ENCODE measurements at places on chromosomes 6 and 20.

- no peak for DNase-seq
Observed at GRCh38 chr6:54981276-54981609, 134.7 kb downstream of the FAM83B start.

- DNase-seq: peak; percentile 6
Observed at GRCh38 chr6:111661541-111662061, 55.9 kb upstream of the TRAF3IP2 start.

DNA sequence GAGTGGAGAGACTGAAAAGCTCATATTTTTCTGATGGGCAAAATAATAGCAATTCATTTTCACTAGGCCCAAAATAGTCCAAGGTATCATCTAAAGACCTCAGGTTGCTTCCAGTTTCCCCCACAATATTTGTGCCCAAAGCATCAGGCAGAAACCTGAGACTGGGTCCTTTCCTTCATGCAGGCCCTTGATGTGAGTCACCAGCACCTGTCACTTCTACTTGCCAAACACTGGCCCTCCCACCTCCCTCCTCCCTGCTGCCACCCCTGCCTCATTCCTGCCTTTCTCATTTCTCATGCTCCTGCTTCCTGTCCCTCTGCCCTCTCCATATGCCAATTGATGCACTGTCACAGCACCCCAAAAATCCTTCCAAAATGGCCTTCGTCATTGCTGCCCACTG lies 230.4 kb upstream of the CST7 start:
- DNase-seq: no peak

- DNase-seq: peak; percentile 75
Observed at GRCh38 chr20:47854687-47855212, 69.5 kb upstream of the SULF2 start.

DNA sequence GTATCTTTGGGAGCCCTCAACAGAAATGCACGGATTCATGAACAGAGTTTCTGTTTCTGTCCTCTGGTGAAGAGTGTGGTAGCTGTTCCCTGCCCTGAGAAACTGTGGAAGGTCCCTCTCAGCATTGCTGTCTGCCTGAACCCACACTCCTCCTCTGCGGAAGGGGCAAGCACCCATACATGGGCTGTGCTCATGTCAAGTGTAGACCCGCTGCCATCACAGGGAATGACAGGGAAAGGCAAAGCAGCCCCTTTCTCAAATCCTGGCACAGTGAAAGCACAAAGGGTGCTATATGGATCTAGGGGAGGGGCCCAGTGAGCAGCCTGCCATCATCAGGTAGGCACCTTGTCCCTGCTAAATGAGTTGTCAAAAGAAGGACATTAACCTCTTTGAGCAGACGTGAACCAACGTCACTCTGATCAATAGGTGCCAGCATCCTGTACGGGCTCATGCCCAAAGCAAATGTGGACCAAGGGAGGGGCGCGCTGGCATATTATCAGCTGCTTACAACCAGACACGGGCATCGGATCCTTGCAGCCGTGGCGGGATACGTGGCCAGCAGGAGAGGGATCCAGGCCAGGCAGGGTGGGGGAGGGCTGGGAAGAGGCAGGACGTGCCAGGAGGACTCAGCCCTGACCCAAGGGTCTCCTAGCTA lies 231.2 kb upstream of the PMEPA1 start:
- no peak for DNase-seq

- no peak for DNase-seq
Observed at GRCh38 chr20:49556621-49557020, 11.3 kb downstream of the PTGIS start.

GRCh38 chr20:64256282-64256935 lies 861 bp downstream of the PCMTD2 start:
- no peak for DNase-seq

DNA sequence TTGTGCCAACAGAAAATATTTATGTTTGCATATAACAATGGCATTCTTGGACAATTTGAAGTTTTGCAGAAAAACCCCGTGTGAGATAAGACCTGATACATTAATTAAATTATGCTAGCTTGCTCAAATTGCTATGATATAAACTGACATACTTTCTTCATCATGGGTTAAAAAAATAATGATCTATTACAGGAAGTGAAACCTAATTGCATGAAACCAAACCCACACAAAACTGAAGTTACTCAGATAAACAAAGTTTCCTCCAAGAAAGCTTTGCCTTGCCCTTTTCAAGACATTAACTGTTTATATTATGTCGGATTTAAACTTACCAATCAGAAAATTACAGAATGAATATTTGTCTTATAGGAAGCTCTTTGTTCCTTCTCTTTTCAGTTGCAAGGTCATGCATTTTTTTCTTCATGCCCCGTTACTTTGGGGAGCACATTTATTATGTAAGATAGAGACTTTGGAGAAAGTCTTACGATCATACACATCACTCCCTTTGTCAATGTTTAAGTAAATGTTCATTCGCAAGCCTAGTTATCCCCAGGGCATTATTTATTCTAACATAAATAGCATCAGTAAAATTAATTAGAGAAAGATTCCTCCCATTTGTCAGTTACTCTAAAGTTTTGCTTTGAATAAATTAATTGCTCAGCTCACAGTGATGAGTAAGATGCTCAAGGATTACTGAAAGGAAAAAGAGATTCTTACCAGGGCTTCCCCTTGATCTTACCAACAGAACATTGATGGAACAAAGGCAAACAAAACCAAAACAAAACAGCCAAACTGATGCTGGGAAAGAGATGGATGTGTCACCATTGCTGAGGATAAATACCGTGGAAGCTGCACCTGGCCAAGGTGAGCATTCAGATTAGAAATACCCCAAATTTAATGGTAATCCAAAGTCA lies 14.8 kb upstream of the TMEM244 start:
- no peak for DNase-seq

DNA sequence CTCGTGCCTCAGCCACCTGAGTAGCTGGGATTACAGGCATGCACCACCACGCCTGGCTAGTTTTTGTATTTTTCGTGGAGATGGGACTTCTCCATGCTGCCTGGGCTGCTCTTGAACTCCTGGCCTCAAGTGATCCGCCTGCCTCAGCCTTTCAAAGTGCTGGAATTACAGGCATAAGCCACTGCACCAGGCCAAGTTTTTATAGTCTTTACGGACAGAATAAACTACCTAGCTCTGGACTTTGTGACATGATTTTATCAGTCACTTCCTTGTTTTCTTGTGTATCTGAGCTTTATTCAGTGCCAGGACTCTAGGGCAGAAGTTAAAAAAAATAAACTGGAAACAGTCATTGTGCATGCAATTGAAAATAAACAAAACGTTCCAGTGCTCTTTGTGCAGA lies 46.7 kb upstream of the RALGAPA2 start:
- DNase-seq: peak; percentile 42

- DNase-seq: no peak
Observed at GRCh38 chr6:5287966-5288297, 26.6 kb downstream of the FARS2 start.

DNA sequence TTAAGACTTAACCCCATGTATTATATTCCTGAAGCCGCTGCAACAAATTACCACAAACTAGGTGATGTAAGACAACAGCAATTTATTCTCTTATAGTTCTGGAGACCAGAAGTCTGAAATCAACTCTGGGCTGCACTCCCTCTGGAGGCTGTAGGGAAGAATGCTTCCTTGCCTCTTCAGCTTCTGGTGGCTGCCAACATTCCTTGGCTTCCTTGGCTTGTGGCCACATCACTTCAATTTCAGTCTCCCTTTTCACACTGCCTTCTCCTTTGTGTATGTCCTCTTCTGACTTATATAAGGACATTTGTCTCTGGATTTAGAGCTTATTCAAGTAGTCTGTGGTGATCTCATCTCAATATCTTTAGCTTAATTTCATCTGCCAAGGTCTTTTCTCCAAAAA lies 141.6 kb downstream of the DHX35 start:
- DNase-seq: no peak
